ENCODE measurements at places on chromosomes 12 and 14.
A peak's percentile ranks its signal among the peaks of the same experiment; 100 is the strongest.

GRCh38 chr12:108332791-108333382 is 6.2 kb downstream of the CMKLR1 start:
- no peak for DNase-seq

- no peak for DNase-seq
Observed at GRCh38 chr14:44626423-44626822, 119.3 kb upstream of the FSCB start.

DNA sequence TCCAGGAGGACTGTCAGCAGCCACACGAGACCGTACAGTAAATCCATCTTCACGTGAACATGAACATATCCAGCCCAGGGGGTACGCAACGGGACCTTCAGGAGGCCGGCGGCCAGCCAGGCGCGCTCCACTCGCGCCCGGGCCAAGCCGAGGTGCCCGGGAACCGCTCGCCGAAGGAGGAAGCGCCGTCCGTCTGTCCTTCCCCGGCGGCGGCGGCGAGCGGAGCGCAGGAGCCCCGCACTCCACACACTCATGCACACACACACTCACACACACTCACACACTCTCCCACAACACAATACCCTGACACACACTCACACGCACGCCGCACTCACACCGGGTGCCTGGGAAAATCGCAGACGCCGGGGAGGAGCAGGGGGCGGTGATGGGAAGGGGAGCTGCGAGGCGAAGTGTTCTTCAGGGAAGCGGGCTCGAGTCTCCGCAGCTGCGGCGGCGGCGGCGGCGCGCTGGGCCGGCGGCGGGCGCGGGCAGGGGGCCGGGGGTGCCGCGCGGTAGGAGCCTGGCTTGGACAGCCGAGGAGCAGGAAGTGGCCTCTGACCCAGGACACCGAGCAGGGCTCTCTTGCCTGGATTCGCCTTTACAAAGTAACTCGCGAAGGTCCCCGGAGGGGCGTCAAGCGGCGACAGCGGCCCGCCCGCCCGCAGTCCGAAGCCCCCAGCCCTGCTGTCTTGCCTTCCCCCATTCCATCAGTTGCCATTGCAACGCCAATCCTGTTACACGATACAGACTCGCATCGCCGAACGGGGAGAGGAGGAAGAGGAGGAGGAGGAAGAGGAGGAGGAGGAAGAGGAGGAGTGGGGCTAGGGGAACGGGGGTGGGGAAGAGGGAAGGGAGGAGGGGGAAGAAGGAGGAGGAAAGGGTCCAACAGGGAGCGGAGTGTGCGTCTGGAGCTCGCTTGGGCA is 601 bp downstream of the MDGA2 start:
- no peak for DNase-seq

- DNase-seq, result no peak
Observed at GRCh38 chr12:13702381-13702780, 279.0 kb downstream of the GRIN2B start.

DNA sequence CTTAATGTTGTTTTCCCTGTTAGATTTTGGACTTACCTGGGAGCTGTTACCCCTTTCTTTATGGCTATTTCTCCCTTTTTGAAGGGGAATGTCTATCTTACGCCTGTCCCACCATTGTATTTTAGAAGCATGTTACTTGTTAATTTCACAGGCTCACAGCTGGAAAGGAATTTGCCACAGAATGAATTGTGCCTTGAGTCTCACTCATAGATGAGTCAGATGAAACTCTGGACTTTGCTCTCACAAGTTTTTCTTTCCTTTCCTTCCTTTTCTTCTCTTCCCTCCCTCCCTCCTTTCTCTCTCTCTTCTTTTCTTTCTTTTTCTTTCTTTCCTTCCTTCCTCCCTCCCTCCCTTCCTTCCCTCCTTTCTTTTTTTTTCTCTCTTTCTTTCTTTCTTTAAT is 9.3 kb upstream of the ATF7IP start:
- DNase-seq, result peak; percentile 11
